ENCODE measurements at places on chromosomes 12 and 14.

DNA sequence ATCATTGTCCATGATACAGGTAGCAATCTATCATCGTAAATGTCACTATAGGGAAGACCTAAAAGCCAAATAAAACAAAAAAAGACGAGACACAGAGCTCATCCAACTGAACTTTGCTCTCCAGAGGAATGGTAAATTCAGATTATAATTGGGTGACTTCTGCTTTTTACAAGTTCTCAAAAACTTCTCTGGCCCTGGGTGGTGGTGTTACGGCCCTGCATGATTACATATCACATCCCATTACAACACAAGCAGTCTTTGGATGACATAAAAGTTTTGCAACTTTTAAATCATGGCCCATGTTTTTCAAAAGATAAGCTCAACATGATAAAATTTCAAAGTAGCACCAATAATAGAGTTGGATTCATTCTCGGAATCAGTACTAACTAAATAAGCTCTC is 299.6 kb downstream of the DIO2 start:
- DNase-seq = no peak

DNA sequence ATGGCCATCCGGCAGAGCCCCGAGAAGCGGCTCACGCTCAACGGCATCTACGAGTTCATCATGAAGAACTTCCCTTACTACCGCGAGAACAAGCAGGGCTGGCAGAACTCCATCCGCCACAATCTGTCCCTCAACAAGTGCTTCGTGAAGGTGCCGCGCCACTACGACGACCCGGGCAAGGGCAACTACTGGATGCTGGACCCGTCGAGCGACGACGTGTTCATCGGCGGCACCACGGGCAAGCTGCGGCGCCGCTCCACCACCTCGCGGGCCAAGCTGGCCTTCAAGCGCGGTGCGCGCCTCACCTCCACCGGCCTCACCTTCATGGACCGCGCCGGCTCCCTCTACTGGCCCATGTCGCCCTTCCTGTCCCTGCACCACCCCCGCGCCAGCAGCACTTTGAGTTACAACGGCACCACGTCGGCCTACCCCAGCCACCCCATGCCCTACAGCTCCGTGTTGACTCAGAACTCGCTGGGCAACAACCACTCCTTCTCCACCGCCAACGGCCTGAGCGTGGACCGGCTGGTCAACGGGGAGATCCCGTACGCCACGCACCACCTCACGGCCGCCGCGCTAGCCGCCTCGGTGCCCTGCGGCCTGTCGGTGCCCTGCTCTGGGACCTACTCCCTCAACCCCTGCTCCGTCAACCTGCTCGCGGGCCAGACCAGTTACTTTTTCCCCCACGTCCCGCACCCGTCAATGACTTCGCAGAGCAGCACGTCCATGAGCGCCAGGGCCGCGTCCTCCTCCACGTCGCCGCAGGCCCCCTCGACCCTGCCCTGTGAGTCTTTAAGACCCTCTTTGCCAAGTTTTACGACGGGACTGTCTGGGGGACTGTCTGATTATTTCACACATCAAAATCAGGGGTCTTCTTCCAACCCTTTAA is 1.5 kb downstream of the FOXG1 start:
- no peak for DNase-seq

GRCh38 chr12:19302100-19302640 is 137.1 kb upstream of the AEBP2 start:
- no peak for DNase-seq

DNA sequence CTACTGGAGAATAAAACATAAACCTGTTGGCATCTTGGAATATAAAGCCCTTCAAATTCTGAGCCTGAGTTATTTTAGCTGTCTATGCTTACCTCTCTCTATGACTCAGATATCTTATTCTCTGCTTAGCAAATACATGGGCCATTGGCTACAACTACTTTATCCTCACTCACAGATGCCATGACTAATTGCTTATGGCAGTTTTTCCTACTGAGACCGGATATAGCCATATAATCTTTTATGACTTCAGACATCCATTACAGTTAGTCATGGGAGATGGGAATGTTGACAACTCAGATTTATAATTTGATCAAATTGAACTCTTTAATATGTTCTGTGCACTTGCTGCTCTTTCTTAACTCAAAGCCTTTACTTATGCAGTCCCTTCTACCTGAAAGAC is 502.4 kb upstream of the ATP2B1 start:
- no peak for DNase-seq

DNA sequence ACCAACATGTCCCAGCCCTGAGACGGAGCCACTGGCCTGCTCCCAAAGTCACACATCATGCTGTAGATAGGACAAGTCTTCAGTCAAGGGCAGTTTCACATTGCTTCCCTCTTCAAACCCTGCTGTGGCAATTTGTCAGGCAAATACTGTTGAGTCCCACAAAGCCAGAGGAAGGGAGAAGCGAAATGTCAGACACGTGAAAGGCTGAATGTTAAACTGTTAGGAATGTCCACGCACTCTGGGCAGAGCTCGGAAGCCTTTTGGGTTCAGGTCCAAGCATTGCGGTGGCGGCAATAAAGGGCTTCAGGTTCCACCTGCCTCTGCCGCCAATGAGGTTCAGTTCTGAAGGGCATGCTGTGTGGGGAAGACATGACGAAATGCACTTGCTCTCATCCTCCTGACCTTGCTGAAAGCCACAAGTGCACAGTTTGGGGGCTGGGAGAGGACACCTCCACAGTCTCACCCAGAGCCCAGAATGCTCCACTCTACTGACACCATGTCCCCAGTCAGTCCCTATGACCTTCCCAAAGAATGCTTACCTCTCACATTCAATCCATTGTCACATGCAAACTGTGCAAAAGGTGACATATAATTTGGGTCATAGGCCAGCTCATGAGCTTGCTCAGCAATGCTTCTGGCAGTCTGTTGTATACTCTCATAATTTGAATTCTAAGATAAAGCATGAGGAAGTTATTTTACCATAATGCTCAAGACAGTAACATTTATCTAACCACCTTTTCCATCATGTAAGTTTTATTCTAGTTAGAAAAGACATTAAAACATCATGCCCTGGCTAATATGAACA is 35.7 kb downstream of the RAD9B start:
- DNase-seq = no peak

DNA sequence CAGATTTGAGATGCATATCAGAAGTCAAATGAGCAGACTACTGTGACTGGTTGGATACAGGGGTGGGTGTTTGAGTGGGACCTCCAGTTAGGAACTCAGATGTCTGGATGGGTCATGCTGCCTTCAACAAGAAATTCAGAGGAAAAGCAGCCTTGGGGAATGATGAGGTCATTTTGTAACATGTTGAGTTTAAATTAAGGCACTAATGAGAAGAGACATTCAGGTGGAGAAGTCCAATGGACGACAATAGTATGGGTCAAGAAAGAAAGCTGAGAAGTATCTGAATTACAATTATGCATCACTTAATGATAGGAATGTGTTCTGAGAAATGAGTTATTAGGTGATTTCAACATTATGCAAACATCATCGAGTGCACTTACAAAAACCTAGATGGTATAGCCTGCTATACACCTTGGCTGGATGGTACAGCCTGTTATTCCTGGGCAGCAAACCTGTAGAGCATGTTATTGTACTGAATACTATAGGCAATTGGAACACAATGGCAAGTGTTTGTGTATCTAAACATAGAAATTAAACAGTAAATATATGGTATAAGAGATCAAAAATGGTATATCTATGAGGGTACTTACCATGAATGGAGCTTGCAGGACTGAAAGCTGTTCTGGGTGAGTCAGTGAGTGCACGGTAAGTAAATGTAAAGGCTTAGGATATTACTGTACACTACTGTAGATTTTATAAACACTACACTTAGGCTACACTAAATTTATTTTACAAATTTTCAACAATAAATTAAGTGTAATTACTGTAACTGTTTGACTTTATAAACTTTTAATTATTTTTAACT is 414.7 kb downstream of the RAD51B start:
- no peak for DNase-seq
